ENCODE measurements at places on chromosomes 5 and 9.

DNA sequence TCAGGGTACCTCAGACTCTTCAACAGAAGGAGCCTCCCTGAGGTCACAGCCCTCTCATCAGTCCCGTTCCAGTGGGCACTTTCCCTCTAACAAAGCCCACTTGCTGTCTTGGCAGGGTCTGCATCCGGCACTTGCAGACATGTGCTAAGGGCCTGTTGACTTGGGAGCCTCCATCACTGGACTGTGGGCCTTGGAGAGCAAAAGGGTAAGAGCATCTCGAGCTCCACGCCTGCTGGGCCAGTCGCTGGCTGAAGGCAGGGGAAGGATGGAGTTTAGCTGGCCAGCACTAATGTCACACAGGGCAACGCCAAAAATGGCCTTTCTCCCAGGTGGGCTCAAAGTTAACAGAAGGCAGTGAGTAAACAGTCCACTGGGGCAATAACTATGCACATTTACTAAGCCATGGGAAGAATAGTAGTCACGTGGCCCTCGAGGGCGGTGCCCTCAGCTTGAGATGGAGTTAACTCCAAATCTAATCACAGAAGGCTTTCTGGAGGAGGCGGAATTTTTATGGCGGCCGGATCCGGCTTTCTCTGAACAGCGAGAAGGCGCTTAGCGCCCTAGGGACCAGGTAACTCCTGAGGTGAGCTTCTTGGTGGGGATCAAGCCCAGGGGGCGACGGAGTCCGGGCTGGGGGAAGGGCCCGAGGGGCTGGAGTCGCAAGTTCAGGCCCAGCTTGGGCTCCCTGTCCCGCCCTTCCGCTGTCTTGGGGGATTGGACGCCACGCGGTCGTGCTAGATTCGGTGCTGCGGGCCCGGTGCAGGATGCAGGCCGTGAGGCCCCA is 2.0 kb upstream of the NSD1 start:
- no peak for DNase-seq

- DNase-seq: no peak
Observed at GRCh38 chr9:91890662-91891061, 59.4 kb downstream of the ROR2 start.

- no peak for DNase-seq
Observed at GRCh38 chr9:68472119-68472518, 68.6 kb downstream of the TMEM252 start.

DNA sequence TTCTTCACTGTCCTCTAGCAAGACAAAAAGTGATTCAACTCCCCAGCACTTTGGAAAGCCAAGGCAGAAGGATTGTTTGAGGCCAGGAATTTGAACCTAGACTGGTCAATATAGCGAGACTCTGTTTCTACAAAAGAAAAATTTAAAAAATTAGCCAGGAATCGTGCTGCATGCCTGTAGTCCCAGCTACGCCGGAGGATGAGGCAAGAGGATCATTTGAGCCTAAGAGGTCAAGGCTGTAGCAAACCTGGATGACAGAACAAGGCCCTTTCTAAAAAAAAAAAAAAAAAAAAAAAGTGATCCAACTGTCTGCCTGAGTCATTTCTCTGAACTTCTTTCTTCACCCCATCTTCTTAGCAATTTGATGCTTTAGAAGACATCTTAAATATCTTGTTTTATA is 12.4 kb downstream of the ITGA2 start:
- no peak for DNase-seq

- no peak for DNase-seq
Observed at GRCh38 chr9:133210609-133211008, 1.6 kb upstream of the OBP2B start.

- no peak for DNase-seq
Observed at GRCh38 chr5:151673421-151673820, 13.3 kb downstream of the SPARC start.

DNA sequence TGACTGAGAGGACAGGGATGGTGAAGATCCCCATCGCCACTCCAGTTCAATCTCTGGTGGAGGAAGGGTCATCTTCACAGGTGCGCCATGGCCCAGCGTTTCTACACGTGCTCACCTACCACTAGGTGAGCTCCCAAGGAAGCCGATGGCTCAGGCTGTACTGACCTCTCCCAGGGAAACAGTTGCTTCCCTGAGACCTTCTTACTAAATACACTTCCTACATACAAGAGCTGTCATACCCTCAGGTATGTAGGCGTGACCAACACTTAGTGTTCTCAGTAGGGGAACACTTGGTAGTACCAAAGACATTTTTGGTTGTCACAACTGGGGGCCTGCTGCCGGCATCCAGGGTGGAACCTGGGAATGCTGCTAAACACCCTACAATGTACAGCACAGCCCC is 75.2 kb downstream of the TENT4A start:
- DNase-seq: peak; percentile 23

DNA sequence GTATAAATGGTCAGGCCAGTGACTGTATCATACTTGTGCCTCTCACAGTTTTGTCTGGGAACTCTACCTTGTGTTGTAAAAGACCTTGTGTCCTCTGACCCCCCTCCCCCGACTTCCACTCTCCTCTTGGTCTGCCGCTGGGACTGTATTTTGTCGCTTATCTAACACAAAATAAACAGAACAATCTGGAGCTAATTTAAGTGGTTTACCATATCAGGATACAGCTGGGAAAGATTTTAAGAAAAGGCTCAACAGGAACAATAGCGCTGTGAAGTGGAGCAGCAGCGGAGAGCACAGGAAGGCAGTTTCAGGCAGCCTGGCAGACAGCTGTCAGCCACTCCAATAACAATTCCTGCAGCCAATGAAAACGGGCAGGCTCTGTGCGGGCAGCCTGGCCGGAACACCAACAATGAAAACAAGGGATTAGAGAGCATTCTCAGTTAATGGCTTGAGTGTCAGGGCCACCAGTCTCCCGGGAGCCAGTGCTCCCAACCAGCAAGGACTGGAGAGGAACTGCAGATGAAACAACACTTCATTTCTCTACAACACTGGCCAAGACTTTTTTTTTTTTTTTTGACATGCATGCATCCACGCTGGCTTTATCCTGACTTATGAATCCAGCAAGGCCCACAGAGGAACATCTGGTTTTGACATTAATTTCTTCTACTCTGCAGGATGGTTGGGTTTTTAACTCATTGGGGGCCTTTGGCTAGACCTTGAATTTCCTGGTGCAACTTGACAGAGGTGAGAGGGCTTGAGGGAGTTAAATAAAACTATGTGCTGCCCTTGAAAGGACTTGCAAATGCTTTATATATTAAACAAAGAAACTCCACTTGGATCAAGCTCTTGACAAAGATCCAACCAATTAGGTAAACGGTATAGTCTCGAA is 76.7 kb downstream of the ARSB start:
- peak; percentile 29 for DNase-seq

DNA sequence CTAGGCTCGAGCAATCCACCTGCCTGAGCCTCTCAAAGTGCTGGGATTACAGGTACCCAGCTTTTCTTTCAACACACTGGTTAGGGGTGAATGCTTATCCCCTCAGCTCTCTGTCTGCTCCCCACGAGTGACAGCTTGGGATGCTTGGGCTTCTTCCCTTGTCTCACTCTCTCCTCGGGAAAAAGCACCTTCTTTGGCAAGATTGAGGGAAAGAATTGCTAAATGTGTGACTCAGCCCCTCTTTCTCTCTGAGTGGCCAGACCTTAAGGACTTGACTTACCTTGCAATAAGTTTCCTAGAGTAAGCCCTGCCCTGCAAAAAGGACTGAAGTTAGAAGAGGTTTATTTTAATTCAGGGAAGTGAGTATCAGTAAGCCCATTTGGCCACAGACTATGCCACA is 68.1 kb upstream of the ERBIN start:
- peak; percentile 64 for DNase-seq

DNA sequence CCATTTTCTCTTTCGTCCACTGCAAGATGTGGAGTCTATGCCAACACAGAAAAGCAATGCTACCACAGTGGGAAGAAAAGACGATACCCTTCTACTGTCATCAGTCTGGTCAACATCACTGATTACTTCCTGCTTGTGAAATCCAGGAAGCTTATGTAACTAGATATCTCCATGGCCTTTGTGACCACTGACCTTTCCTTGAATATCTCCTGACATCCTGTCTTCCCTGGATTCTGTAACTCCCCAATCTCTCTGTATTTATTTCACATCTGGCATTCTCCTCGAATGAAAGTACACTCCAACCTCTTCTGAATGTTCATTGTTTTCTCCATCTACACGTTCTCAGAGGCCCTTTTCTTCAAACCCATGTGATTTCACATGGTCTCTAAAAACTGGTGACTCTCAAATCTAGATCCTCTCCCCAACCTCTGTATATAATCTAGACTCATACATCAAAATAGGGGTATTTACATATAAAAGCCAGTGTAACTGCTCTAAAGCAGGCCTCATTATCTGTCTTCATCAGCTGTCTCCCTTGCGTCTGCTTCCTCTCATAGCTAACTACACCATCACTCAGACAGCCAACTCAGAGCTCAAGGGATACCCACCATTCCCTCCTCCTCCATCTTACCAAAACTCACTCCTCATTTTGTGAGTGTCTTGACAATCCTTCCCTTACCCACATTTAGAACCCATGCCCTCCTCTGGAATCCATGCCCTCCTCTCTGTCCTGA is 156.8 kb downstream of the SEMA5A start:
- no peak for DNase-seq

GRCh38 chr5:10214041-10214440 is 35.6 kb downstream of the ATPSCKMT start:
- no peak for DNase-seq

- DNase-seq: no peak
Observed at GRCh38 chr9:33112094-33112493, 35.6 kb upstream of the SMU1 start.

- DNase-seq: no peak
Observed at GRCh38 chr5:136094189-136094912, 38.3 kb upstream of the SMAD5 start.

- DNase-seq: no peak
Observed at GRCh38 chr5:159644053-159644452, 272.2 kb upstream of the ADRA1B start.

GRCh38 chr9:86721226-86721781 is 226.0 kb downstream of the GAS1 start:
- peak; percentile 82 for DNase-seq

- no peak for DNase-seq
Observed at GRCh38 chr5:42392917-42393316, 30.3 kb upstream of the GHR start.

GRCh38 chr5:62720031-62720441 is 141.4 kb downstream of the LRRC70 start:
- peak; percentile 54 for DNase-seq

- no peak for DNase-seq
Observed at GRCh38 chr5:167785106-167785505, 506.3 kb upstream of the WWC1 start.

- DNase-seq: peak; percentile 52
Observed at GRCh38 chr9:136007934-136008692, 46.9 kb upstream of the UBAC1 start.

DNA sequence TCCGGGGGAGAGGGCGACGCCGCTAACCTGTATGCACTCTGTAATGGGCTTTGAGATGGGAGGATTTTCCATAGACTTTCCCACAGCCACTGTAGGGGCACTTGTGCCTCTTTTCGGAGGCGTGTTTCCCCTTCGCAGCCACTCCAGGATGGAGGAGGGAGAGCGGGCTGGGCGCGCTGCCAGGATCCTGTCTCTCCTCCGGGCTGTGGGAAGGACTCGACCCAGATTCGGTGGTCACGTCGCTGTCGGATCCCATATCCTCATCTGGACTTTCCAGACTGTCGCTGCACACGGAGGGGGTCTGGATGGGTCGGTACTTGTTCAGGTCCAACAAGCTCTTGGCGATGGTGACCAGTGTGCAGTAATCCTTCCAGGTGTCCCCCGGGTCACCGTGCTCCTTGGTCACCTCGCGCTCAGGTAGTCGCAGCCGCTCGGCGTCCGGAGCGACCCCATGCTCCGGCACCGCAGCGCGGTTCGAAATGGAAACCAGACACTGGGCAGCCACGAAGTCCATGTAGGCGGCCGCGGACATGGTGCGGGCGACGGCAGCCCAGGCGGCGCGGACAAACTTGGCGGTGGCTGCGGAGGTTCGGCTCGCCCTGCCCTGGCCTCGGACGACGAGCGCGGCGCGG is 1.5 kb downstream of the KLF9 start:
- DNase-seq: peak; percentile 65

- DNase-seq: peak; percentile 92
Observed at GRCh38 chr9:108565651-108566378, 290.0 kb downstream of the ACTL7B start.

- DNase-seq: no peak
Observed at GRCh38 chr9:13431222-13431536, 151.7 kb upstream of the MPDZ start.

- no peak for DNase-seq
Observed at GRCh38 chr5:7801891-7802614, 48.9 kb downstream of the CFAP90 start.

DNA sequence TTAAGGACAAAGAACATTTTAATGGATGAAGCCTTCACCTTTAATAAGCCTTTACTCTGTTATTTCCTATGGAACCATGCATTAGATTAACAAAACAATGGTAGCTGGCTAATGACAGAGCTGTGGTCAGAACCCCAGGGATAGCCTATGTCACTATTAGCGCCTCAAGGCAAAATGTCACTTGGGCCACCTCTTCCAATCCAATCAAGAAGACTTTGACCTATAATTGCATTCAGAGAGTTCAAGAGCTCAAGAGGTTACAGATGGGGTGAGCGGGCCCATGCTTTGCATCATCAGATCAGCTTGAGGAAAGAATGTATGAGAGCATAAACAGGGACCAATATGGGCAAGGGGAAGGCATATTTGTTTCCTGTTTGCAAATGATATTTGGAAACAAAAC is 425.1 kb downstream of the ARHGEF28 start:
- no peak for DNase-seq

DNA sequence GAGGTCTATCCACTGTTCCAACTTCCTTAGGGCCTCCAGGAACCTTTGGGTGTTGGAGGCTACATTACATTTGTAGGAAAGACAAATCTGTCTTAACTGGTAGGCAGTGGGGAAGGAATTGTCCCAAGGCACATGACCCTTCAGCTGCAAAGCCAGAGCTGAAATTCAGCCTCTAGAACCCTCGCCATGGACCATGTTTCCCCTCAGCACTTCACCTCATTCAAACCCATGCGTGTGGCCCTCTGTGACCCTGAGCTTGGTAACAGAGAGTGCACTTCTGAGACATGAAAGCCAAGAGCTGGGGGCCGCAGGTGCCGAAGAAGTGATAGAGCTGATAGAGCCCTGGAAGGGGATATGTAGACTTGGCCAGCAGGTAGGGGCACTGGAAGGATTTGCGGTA is 17.2 kb downstream of the TNFSF8 start:
- no peak for DNase-seq

Data from epithelial cell of esophagus (primary cell).